Posterior cingulate gyrus (tissue), 11 donors: ENCODE measurements at places on chromosomes 3 and 15.

DNA sequence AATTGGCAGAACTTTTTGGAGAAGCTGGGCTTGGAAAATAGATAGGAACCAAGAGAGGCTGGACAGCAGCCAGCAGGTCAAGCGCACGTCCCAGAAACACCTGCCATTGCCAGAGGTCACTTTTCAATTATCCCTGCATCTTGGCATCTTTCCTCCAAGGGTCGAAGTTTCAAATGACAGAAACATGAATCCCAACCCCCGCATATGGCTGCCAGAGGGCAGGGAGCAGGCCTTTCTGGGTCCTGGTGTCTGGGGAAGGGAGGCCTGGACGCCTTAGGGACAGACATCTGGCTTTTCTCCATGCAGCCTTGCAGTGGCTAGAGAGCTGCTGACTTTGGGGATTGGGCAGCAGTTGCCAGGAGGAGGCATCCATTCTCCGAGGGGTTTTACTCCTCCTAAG lies 164.5 kb upstream of the TPM1 start:
- no peak for DNase-seq

DNA sequence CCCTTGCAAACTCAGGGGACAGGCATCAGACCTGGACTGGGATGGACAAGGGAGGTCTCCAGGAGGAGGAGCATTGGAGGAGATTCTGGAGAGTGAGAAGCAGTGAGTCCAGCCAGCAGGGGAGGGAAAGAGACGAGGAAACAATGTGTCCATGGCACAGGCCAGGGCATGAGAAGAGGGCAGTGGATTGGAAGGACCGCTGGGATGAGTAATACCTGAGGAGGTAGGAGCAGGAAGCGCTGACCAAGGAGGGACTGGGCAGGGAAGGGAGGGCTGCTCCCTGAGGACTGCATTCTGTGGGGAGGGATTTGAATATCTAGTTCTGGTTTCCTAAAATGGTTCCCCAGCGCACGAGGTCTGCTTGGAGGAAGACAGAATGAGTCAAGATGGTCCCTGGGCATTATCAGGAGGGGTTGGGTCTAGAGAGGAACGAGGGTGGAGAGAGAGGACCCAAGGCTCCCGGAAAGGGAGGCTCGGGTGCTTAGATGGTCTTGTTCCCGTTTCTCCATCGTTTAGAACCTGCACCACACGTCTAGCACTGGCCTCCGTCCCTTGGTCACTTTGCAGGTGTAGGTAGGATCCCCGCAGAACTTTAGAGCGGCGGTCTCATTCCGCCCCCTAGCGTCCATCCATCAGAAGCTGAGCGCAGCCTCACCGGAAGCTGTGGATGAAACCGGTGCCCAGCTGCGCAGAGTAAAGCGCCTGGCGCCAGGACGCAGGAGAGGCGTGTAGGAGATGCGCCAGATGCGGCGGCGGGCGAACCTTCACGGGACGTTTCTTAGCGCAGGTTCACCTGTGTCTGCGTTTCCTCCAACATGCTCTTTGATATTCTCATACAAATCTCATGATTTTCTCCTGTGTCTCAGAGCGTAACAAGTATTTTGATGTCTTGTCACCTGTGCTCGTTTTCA lies 190.7 kb upstream of the NDN start:
- peak; percentile 55 for DNase-seq

- DNase-seq = no peak
These were observed 272.2 kb upstream of the NR2F2 start for GRCh38 chr15:96058103-96058851.

GRCh38 chr3:19775765-19776164 lies 158.3 kb downstream of the EFHB start:
- DNase-seq = no peak

- no peak for DNase-seq
These were observed 13.7 kb upstream of the TPRG1 start for GRCh38 chr3:189158034-189158433.

DNA sequence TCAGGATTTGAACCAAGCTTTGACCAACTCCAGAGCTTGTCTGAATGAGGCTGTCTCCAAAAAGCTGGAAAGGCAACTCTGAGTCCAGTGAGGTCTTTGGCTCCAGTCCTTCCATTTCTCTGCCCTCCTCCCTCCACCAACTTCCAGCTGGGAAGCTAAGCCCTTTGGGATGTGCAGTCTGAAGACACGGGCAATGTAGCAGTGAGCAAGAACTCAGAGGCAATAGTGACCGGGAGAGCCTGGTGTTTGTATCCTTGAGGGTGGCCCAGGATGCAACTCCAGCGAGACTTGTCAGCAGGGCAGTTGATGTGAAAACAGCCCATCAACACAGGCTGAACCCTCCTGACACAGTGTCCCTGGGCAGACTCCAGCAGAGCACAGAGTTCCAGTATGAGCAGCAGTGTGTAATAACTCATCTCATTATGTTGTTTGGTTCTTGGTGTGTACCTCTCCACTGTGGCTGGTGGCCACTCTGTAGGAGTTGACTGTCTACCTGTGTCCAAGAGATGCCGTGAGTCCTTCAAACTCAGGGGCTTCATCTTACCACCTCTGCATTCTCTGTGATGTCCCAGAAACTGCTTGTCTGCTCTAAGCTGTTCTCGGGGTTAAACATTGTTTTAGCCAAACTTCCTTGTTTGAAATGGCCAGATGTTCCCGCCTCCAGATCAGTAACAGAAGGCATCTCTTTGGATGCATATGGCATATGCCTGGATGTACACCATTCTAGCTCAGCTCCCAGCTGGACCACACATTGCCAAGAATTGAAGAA lies 6.6 kb downstream of the CDCP1 start:
- DNase-seq = no peak

DNA sequence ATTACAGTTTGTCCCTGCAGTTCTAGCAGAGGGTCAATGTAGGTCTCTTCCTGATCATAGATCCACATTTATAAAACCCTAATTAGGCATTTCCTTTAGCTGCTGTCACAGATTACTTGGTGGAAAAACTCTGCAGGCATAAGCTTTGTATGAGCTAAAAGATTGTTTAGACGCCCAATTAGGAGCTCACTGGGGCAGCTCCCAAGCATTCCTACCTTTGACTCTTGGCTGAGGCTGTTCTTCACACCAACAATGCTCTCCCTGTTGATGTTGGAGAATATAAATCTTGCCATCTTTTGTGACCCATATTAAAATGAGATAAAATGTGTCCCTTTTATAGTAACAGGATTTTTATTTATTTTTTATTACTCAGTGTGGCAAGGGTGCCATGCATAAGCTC lies 148.3 kb upstream of the TRIM42 start:
- no peak for DNase-seq

GRCh38 chr15:91208371-91208770 lies 108.3 kb downstream of the SV2B start:
- DNase-seq = no peak

- DNase-seq = no peak
These were observed 42.4 kb downstream of the PCSK6 start for GRCh38 chr15:101447168-101447533.

DNA sequence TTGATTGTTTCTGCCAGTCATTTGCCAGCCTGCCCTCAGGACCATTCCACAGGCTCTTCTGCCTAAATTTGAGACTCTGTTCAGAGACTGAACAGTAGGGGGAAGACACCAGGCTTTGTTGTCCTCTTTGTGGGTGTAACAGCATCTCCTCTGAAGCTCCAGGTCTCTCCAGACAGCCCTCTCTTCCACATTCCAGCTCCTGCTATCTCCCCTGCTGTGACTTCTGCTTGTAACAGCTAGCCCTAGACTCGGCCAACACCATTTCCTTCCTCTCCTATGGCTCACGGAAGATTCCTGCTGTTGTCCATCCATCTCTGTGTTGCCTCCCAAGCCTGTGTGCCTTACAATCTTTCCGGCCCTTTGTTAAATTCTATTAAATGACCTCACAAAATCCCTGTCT lies 40.2 kb downstream of the SUCLG2 start:
- no peak for DNase-seq

- DNase-seq = no peak
These were observed 63.3 kb downstream of the ABTB1 start for GRCh38 chr3:127735767-127736693.

GRCh38 chr15:79195802-79196201 lies 86.7 kb upstream of the ANKRD34C start:
- DNase-seq = no peak

DNA sequence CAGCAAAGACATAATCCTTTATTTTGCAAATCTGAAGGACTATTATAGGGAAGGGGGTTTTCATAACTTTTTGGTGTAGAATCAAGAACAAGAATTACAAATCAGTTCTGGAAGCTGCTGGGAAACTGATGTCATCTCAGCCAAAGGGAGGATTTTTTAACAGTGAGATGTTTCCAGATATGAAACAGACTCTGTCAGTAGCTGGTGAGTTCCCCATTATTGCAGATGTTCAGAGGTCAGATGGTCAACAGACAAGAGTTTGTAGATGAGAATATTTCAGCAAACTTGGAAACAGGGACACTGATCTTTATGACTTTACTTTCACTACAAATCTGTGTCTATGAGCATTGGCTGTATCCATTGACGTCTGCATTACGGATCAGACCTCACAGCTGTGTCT lies 71.9 kb upstream of the LPP start:
- DNase-seq = no peak
